ENCODE measurements at places on chromosomes 12 and 14.

DNA sequence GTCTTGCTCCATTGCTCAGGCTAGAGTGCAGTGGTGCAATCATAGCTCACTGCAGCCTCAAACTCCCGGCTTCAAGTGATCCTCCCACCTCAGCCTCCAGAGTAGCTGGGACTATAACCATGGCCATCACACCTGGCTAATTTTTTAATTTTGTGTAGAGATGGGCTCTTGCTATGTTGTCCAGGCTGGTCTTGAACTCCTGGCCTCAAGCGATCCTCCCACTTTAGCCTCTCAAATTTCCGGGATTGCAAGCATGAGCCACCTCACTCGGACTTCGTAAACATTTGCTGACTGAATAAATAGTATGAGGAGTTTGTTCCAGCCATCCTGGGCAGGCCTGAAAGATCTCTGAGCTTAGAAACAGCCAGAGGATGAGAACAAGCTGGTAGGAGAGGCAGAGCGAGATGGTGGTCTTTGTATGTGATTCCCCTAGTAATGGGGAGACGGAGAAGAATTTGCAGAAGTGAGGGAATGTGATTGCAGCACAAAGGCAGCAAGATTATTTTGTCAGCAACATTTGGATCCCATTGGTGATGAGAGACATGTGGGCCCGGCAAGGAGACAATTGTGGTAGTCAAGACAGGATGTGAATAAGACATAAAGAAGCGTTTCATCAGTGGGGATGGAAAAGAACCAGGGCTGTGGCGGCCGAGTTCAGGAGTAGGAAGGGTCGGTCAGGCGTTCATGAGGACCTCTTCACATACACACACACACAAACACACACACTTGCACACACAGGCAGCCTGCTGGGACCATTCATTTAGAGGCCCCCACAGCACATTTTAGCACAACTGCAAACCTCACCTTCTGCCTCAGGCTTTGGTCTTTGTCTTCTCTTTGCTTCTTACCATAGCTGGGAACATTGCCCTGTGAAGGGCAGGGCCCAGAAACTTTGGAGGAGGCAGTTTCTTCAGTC is 155.5 kb downstream of the ZFP36L1 start:
- DNase-seq: no peak

GRCh38 chr12:12813120-12814101 is at the start of gene DDX47:
Gene DDX47, plus strand, starts transcription at chr12:12813346. Its CDS starts 22 bp downstream, at chr12:12813368.
- DNase-seq: peak; percentile 64

DNA sequence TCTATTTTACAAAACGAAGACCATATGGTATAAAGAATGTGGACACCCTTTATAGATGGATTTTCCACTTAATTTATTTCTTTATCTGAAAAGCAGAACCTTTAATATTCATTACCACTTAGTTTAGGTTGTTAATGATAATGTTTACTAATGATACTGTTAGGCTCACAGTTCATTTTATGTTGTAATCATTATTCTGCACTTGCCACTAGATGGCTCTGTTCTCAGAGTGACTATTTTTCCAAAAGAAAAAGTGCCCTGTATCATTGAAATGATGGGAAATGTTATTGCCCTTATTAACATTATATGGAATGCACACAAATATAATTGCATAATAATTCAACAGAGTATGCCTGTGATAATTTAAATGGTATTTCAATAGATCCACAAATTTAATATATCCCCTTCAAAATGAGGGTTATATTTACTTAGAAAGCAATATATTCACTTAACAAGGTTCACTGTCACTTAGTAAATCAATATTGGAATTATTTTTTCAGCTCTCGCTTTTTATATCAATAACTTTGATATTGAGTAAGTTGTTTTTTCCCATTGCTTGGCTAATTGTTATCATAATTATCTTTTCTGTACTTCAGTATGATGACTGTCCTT is 95.7 kb downstream of the PDE3A start:
- DNase-seq: no peak

DNA sequence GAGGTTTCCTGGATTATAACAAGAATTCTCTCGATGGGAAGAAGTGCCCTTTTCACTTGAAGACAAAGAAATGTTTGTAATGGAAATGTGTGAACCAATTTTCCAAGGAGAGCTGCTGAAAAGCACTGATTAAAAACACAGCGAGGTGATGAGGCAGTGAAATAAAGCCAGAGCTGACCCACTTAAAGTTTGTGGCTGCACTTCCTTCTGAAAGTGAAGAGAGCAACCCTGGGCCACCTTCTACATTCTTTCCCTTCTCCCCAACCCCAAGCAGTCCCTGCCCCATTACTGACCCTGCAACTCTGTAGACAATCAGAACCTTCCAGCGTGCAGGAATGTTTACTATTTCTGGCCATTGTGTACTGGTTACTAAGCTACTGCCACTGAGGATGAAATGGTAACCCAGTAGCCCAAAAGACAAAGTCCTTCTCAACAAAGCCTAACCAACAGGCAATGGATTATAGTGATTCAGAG is 173.9 kb downstream of the TTC7B start:
- no peak for DNase-seq

DNA sequence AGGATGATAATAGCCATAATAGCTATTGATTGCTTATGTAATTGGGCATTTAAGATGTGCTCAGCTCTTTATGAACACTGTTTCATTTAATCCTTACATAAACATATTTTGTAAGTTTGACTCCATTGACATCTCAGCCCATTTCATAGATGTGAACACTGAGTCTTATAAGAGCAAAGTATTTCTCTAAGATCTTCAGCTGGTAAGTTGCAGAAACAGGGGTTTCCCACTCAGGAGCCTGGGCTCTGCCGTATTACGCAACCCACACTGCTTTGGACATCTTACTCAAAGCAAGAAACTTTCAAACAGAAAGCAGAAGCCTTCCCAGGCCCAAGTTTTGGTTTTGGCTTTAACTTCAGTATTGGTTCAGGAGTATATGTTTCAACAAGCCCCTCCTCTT is 705.1 kb downstream of the MED13L start:
- DNase-seq: no peak

DNA sequence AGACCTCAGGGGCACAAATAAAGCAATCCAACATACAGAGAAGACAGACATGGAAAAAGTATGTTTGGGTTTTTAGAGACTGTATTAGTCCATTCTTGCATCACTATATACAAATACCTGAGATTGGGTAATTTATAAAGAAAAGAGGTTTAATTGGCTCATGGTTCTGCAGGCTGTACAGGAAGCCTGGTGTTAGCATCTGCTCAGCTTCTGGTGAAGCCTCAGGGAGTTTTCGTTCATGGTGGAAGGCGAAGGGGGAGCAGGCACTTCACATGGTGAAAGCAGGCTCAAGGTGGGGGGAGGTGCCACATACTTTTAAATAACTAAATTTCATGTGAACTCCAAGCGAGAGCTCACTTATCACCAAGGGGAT is 3.7 kb upstream of the PPP2R5C start:
- no peak for DNase-seq

- DNase-seq: no peak
These were observed 18.9 kb upstream of the CFL2 start for GRCh38 chr14:34733245-34733644.

GRCh38 chr12:52244615-52244994 is 11.6 kb downstream of the KRT7 start:
- DNase-seq: no peak

DNA sequence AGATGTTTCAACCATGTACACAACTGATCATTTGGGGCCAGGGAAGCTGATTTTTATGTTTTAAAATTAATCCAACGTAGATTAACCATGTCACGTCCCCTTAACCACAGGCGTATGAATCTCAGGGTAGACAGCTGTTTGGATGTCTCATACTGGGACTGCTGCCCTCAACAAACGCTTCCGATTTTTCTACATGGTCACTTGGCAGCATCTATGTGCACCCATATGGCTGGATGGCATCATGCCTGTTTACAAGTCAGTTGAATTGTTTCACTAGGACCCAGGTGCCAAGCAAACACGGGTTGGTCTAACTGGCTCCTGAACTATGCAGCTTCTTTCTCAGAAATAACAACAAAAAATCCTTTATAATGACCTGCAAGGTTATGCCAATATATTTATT is 393.8 kb downstream of the NPAS3 start:
- DNase-seq: no peak

DNA sequence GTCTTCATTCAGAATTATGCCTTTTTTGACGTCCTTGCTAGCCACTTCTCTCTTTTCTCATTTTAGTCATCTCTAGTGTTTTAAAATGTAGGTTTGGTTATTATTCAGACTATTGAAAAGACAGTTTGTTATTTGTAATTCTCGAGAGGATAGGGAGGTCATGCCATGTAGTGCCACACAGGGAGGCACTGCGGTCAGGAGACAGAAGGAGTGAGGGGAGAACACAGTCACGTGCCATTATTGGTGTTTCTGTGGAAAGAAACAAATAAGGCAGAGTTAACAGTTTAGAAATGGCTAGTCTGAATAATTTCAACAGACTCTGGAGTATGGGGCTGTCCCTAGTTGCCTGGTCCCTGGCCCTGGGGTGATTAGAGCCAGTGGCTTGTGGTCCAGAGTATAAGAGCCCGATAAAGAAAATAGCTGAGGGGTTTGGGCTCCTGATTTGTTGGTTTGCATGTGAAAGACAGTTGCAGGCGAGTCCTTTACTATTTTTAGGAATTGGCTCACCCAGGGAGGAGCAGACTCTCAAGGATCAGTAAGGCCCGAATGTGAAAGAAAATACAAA is 278.1 kb upstream of the SEL1L start:
- DNase-seq: no peak

GRCh38 chr14:54902143-54902520 is 494 bp downstream of the GCH1 start:
- peak; percentile 27 for DNase-seq

DNA sequence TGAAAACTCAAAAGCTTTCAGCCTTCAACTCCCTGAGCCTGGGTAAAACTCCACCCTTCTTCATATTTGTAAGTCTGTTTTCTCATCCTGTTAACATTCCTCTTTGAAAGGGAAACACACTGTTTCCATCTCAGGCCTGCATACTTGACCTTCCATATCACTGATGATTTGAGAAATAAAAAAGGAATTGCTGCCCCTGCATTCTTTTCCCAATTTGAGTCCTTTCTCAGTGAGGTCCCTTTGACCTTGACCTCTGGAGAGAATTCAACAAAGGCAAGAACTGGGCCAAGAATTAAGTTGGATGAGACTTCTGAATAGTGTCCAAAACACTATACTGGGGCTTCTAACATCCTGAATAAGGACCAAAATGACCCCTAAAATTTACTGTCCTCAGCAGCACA is 108.0 kb downstream of the AEBP2 start:
- no peak for DNase-seq

DNA sequence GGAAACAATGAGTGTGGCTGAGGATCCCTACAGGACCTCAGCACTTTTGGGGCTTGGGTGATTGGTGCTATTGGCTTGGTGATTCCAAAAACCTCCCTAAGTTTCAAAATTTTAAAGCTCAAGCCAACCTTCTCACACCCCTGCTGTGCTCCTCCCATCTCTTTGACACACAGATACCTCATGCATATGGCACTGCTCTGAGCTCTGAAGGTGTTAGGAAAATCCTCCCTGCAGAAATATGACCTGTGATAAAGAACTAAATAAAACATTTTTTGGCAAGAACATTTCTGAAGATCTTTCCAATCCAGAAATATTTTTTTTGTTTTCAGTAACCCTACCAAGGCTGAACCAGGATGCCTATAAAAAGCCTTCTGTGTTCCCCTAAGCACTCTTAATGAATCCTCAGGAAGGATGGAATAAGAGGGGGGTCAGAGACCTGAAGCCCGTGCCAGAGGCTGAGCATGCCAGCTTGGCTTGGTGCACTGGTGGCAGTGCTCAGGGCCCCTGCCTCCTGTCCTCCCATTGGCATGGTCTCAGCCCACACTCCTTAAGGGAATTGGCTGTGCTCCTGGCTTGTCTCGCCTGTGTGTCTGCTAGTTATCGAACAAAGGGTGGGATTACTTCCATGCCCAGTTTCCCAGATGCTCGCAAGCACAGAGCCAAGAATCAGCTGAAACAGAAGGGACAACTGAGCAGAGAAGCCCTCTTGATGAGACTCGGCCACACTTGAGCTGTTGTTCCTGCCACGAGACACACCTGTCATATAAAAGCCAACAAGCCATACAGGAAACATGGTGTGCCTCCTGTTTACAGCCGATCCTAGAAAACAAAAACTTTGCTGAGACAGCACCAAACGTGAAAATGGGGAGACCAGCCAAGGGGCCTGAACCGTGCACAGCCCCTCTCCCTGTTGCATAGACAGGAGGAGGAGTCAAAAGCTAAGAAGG is 132.7 kb upstream of the EEA1 start:
- DNase-seq: no peak

DNA sequence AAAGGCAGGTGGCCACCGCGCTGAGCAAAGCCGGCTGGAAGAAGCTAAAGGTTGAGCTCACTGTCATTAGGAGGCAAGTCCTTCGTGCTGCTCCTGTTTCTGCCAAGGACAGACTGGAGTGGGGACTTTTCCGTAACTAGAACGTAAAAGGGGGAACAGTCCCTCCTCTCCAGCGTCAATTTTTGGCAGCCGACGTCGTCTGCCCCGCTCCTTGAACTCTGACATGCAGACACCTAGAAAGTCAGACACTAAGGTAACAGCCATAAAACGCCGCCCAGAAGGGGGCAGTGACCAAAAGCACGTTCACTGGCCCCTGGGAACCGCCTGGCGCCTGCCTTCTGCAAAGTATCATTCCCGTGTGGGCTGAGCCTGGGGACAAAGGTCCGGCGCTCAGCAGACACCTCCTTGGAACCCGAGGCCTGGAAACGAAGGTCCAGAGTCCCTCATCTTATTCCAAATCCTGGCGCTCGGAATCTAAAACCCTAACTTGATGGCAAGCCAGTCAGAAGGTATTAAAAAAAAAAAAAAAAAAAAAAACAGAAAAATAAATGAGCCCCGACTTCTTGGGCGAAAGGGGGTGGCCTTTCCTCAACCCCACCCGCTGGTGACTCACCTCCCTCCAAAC is 1.1 kb upstream of the LRP1 start:
- DNase-seq: peak; percentile 31

DNA sequence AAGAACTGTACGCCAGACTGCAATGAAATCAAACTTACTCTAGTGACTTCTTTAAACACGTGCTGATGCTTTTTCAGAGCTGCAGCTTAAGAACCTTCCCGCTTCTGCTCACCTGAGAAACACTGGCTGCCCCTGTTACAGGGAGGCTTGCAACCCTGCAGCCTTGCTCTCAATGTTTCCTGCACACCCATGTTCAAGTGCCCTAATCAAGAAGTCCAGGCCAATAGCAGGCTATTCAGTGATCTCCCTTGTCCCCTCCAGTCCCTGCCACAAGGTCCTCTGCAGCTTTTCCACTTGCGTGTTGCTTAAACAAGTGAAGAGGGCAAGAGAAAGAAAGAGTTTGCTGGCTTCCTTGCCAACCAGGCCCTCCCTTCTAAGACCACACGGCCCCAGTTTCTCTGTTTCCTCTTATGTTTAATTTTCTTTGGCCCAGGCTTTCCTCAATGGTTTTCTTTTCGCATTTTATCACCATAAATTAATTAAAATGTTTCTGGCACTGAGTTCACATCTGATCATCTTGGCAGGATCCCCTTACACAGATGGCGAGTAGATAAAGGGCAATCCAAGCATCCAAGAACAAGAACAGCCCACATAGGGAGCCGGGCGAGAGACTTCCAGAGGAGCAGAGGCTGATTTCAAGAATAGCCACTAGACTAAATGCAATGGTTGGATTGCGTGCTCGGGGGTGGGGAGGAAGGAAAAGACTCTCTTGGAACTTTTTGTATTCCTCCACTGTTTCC is 82.3 kb upstream of the CDKN3 start:
- DNase-seq: no peak

- no peak for DNase-seq
These were observed 667.2 kb downstream of the DIO2 start for GRCh38 chr14:79543967-79544697.
